Inflammatory macrophage treated with lipopolysaccharide for 4 hours (primary cell): ENCODE measurements at places on chromosomes 16 and 17.

DNA sequence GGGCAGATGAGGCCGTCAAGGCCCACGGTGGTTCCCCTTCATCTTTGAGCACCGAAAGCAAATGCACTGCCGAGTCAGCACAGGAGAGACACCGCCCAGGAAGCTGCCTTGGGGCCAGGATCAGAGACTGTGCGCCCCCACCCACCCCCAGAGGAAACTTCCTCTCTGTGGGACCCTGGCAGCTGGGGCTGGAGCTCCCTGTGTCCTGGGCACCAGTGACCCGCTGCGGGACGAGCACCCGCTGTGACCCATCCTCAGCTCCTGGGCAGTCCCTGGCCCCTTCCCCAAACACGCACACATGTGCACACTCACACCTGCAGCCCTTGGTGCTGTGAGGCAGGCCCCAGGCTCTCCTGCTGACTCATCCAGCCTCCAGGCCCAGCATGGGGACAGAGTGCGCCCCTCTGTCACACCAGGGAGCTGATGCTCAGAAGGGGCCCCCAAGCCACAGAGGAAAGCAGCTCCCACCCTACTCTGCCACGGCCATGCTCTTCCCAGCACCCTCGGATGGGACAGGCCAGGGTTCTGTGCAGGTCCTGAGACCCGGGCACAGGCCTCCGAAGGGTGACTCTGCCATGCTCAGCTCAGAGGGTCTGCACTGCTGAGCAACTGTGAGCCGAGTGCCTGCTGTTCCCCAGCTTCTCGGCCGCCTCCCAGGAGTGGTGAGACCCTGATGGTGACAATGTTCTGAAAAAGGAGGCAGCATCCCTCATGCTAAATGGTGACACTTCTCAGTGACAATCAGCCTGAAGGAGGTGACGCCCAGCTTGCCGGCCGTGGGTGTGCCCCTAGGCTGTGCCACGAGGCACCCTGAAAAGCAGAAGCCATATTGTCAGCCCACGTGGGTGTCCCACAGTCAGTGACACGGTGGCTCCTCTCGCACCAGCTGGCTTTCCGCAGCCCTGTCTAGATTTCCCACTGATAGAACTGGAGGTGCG is 3.6 kb downstream of the PIEZO1 start:
- DNase-seq: peak; percentile 91

DNA sequence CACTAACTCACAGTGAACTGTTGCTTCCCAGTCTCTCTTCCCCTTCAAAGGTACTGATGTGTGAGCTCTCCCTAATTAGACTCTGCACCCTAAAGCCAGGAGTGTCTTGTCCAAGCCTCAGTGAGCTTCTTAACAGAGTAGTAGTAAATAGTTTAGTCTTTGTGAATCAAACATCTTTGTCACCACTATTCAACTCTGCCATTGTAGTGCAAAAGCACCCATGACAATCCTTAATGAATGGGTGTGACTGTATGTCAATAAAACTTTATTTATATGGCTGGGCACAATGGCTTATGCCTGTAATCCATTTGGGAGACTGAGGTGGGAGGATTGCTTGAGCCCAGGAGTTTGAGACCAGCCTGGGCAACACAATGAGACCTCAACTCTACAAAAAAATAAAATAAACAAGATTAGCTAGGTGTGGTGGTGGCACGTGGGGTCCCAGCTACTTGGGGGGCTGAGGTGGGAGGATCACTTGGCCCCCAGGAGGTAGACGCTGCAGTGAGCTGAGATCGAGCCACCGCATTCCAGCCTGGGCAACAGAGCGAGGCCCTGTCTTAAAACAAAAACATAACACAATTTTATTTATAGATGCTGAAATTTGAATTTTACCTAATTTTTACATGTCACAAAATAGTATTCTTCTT is 45.5 kb upstream of the TNRC6A start:
- no peak for DNase-seq

GRCh38 chr17:48546924-48547807 is 2.3 kb upstream of the HOXB2 start:
- DNase-seq: no peak

DNA sequence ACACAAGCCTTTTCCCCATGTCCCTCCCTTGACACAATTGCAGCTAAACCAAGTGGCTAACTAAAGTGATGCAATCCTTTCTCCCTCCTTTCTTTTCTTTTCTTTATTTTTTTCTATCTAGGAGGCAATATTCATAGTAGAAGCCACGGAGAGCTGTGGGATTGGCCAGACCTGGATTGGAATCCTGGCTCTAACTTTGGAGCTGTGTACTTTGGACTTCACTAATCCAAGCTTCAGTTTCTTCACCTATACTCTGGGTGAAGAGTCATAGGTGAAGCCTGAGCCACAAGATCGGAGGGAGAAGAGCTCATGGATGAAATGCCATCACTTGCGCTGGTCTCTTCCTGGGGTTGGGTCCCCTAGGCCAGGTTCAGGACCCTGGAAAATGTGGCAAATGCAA is 177.2 kb downstream of the IRX5 start:
- no peak for DNase-seq

GRCh38 chr16:67928561-67929364 is 2.9 kb downstream of the CTRL start:
- peak; percentile 33 for DNase-seq

DNA sequence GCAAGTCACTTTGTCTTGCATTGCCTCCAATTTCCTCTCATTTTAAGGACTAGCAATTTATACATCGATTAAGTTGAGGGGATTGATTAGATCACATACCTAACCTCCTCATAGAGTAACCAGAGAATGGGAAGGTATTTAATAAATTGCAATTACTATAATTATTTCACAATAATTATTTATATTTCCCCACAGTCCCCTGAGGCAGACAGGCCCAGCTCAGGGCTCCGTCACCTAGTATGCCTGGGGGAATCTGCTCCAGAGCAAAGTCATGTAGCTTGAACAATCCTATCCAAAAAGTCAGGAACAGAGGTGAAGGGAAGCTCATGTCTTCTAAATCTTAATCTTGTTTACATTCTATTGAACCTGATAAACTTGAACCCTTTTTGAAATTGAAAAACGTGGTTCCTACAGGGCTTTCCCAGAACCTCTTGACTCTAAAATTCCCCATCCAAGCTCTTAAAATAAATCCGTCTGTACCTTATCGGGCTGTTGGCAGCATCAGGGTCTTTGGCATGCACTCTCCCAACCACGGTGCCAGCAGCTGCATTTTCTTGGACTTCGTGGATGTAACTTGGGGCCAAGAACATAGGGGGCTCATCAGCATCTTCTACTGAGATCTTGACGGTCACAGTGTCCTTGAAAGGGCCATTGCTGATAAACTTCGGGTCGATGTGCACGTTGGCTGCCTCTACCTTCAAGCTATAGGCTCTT is 140.1 kb downstream of the CDH11 start:
- no peak for DNase-seq

DNA sequence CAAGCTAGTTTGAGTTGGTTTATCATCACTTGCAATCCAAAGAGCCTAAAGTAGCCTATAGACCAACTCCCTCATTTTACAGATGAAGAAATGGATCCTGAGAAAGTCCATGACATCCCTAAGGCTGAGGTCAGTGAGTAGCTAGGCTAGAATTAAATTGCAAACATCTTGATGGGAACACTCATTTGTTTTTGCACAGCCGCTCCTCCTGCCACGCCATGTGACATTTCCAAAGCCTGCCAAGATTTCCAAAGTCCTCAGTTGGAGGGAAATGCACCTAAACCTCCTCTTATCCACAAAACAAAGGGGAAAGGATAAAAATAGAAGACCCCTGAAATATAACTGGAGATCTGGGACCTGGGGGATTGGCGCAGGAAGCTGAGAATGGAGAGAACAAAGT is 15.0 kb downstream of the TMEM92 start:
- DNase-seq: no peak
